Natural killer cell (primary cell): ENCODE measurements at places on chromosomes 3 and 15. TPM values are rescaled to one million over a fixed set of nuclear protein-coding genes. Genes with fewer than 3 reads are reported as not detected.

The TP63 gene
- not detected for total RNA-seq

The BBX gene
- 87.1 TPM for total RNA-seq

The VGLL3 gene
- not detected for total RNA-seq

The CCDC33 gene
- not detected for total RNA-seq

The SIDT1 gene
- total RNA-seq, result 86.9 TPM

The HHLA2 gene
- total RNA-seq, result not detected

The LRTM1 gene
- not detected for total RNA-seq

The P2RY13 gene
- 0.88 TPM for total RNA-seq

The CCR8 gene
- not detected for total RNA-seq

The NDUFB4 gene
- 65.2 TPM for total RNA-seq

The AGTR1 gene
- total RNA-seq, result not detected

The GMPPB gene
- total RNA-seq, result 24.1 TPM

The C3orf38 gene
- 60.4 TPM for total RNA-seq

The TRH gene
- total RNA-seq, result not detected

The OR5H15 gene
- not detected for total RNA-seq

The CHRM5 gene
- total RNA-seq, result not detected

The NR2E3 gene
- not detected for total RNA-seq

The PLSCR2 gene
- not detected for total RNA-seq

The FEZF2 gene
- not detected for total RNA-seq

The PBRM1 gene
- total RNA-seq, result 76.6 TPM

The GABRR3 gene
- total RNA-seq, result not detected

The ZNF80 gene
- total RNA-seq, result 2.3 TPM

The PRRT3 gene
- 5.1 TPM for total RNA-seq

The MOBP gene
- not detected for total RNA-seq

The STRIT1 gene
- not detected for total RNA-seq

The TM4SF4 gene
- total RNA-seq, result not detected

The DYNLT2B gene
- total RNA-seq, result 5.4 TPM

The MME gene
- 0.16 TPM for total RNA-seq

The ZNF501 gene
- total RNA-seq, result 2.2 TPM

The SEMA5B gene
- not detected for total RNA-seq

The OIP5 gene
- 0.64 TPM for total RNA-seq
